Natural killer cell treated with Interleukin-12 subunit alpha and Interleukin-12 subunit beta and Interleukin-15 and Interleukin-18, amount 100 ng/mL, for 72 hours (primary cell): ENCODE measurements at places on chromosomes 5 and 9. TPM values are rescaled to one million over a fixed set of nuclear protein-coding genes. Genes with fewer than 3 reads are reported as not detected.

The PARP8 gene
- 58.2 TPM for total RNA-seq

The ARHGEF28 gene
- 0.17 TPM for total RNA-seq

The FOXE1 gene
- total RNA-seq, result not detected

The SLC46A2 gene
- not detected for total RNA-seq

The ELAVL2 gene
- total RNA-seq, result not detected

The CDKN2B gene
- total RNA-seq, result 1.6 TPM

The MARCHF6 gene
- total RNA-seq, result 120 TPM

The LVRN gene
- not detected for total RNA-seq

- no peaks in the 10 kb centered on the region for H3K27me3 ChIP-seq
- H3K4me3 ChIP-seq, result no peak overlapping the region
- no peak for DNase-seq
Measured at GRCh38 chr9:107894572-107895261, 405.1 kb upstream of the KLF4 start.

GRCh38 chr9:134925011-134925511, 7.3 kb upstream of the FCN1 start:
- H3K4me1 ChIP-seq, result no peaks in the 10 kb centered on the region
- H3K36me3 ChIP-seq, result no peaks in the 10 kb centered on the region
- no peak overlapping the region for H3K27ac ChIP-seq
- peaks cover 6% of the 10 kb centered on the region for H3K27me3 ChIP-seq

DNA sequence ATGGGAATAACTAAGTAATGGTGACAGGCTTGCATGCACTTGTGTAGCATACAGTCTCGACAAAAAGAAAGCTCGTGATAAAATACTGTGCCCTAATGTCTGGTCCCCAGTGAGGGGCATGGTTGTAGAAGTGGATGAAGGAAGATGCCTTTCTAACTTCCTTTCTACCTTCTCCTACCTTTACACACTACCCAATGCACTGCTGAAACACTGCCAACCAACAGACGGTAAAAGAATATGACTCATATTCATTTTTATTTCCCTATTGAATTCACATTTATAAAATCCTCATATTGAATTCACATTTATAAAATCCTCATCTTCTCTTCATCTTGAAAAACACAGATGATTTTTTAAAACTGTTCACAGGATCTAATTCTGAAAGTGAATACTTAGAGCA, 223.0 kb downstream of the PJA2 start:
- no peak overlapping the region for H3K27ac ChIP-seq
- H3K27me3 ChIP-seq, result no peaks in the 10 kb centered on the region
- no peaks in the 10 kb centered on the region for H3K36me3 ChIP-seq

GRCh38 chr5:125088522-125089105, 342.2 kb upstream of the ZNF608 start:
- no peaks in the 10 kb centered on the region for H3K27me3 ChIP-seq
- H3K27ac ChIP-seq, result no peak overlapping the region
- no peaks in the 10 kb centered on the region for H3K4me1 ChIP-seq
- peaks cover 5% of the 10 kb centered on the region for H3K36me3 ChIP-seq
- H3K4me3 ChIP-seq, result no peak overlapping the region

DNA sequence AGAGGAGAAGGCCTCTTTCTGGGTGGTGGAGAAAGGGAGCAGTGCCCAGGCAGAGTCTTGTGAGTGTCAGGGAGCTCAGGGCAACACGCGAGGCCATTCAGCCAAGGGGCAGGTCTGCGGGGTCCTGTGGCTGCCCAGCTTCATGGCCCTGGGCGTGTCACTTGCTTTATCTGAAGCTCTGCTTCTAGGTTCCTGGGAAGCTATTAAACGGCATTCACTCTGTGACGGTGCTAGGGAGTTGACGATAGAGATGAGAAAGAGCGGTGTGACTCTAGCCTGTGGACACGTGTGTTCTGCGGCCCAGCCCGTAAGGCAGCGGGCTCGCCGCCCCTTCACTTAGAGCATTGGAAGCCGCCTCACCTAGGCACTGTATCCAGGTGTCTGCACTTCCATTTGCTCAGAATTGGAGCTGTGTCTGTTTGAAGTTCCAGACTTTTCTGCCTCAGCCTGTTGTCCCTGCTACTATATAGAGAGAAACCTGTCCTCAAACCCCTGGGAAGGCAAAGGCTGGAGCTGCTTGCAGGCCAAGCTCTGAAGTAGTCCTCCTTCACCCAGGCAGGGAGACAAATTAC, 88.3 kb downstream of the PHF2 start:
- H3K27ac ChIP-seq, result no peak overlapping the region
- no peak overlapping the region for H3K4me3 ChIP-seq
- no peaks in the 10 kb centered on the region for H3K36me3 ChIP-seq
- H3K27me3 ChIP-seq, result no peaks in the 10 kb centered on the region
- DNase-seq, result no peak
- H3K4me1 ChIP-seq, result no peaks in the 10 kb centered on the region

- H3K27me3 ChIP-seq, result peaks cover 3% of the 10 kb centered on the region
- no peaks in the 10 kb centered on the region for H3K36me3 ChIP-seq
- H3K27ac ChIP-seq, result no peak overlapping the region
- peaks cover 5% of the 10 kb centered on the region for H3K4me1 ChIP-seq
Measured at GRCh38 chr9:134193912-134194535, 29.7 kb upstream of the RNU6ATAC start.

GRCh38 chr5:34669931-34670516, 13.9 kb downstream of the RAI14 start:
- no peak for DNase-seq
- no peaks in the 10 kb centered on the region for H3K4me1 ChIP-seq
- H3K4me3 ChIP-seq, result no peak overlapping the region
- no peaks in the 10 kb centered on the region for H3K27me3 ChIP-seq

DNA sequence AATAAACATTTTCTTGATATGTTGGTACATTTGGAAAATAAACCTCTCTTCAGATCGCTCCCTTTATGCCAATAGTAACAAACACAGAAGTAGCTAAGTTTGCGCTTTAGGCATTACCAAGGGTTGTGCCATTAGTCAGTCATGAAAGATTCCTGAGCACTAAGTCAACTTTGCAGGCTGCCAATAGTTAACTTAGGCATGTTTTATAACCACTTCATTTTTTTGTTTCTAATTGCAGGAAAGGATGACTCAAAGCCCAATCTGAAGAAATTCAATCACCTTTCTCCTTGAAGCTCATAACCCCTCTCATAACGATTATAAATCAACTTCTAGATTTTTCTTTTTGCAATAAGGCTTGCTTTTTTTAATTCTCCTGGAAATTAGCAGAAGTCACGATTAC, 517.0 kb downstream of the AGTPBP1 start:
- H3K4me1 ChIP-seq, result no peaks in the 10 kb centered on the region
- no peaks in the 10 kb centered on the region for H3K36me3 ChIP-seq
- H3K27me3 ChIP-seq, result peaks cover 20% of the 10 kb centered on the region
- DNase-seq, result no peak
- no peak overlapping the region for H3K27ac ChIP-seq

GRCh38 chr9:90167914-90168313, 474.7 kb downstream of the DIRAS2 start:
- H3K27ac ChIP-seq, result no peak overlapping the region
- no peak for DNase-seq
- peaks cover 5% of the 10 kb centered on the region for H3K36me3 ChIP-seq
- no peaks in the 10 kb centered on the region for H3K4me1 ChIP-seq
- no peak overlapping the region for H3K4me3 ChIP-seq

DNA sequence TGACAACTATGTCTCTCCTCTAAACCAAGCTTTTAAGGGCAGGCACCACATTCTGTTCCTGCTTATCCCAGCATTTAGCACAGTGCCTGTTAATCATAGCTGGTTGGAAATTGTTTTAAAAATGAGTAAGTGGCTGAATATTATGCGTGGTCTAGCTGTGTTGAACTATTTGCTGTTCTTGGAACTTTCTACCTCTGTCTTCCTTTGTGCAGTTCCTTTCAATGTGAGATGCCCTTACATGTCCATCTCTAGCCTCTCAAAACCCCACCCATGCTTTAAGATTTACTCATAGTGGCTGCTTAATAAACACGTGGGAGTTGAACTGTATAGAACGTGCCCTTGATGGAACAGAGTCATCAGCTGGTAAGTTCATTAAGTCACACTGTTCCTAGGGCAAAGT, 34.5 kb downstream of the C9orf57 start:
- H3K4me1 ChIP-seq, result no peaks in the 10 kb centered on the region
- no peak overlapping the region for H3K4me3 ChIP-seq
- no peak for DNase-seq
- no peaks in the 10 kb centered on the region for H3K27me3 ChIP-seq

DNA sequence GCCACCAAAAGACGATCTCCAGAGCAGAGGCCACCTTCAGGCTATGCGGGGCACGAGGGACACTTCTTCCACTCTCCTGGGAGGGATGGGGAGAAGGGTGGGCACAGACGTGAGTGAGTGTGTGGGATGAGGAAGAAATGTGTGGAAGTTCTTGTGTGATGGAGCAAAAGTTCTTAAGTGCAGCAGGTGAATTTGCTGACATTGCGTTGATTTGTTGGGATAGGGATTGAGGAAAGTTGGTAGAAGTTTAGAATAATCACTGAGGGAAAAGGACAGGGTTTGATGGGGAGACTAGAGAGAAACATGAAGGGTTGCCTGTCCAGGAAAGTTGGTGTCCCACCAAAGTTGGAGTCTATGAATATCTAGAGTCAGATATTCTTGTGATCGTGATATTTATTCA, 2.2 kb downstream of the AOPEP start:
- no peak overlapping the region for H3K27ac ChIP-seq
- peaks cover 8% of the 10 kb centered on the region for H3K4me1 ChIP-seq
- H3K4me3 ChIP-seq, result no peak overlapping the region

DNA sequence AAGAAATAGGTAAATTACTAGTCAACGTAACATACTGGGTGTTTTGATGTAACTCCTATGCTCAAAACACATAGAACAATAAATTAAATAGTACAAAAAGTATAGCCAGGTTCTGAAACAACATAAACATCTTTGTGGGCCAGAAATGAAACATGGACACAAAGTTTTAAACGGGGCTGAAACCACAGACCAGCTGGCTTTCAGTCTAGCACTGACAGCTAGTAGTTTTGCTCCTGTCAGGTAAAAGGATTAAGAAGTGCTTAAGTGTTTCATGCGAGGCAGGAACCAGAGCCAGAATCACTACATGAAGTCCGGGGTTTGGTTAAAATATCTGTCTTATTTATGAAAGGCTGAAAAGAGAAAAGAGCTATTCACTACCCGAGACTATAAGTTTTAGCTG, 19.5 kb downstream of the DCAF10 start:
- H3K27me3 ChIP-seq, result no peaks in the 10 kb centered on the region
- H3K4me3 ChIP-seq, result no peak overlapping the region
- DNase-seq, result no peak
- H3K27ac ChIP-seq, result no peak overlapping the region
- peaks cover under 1% of the 10 kb centered on the region for H3K4me1 ChIP-seq

GRCh38 chr5:56703952-56704351, 111.4 kb upstream of the MAP3K1 start:
- no peaks in the 10 kb centered on the region for H3K36me3 ChIP-seq
- H3K4me1 ChIP-seq, result no peaks in the 10 kb centered on the region
- peaks cover 59% of the 10 kb centered on the region for H3K27me3 ChIP-seq
- H3K4me3 ChIP-seq, result no peak overlapping the region

GRCh38 chr5:119746984-119747383, 117.6 kb downstream of the FAM170A start:
- no peak overlapping the region for H3K27ac ChIP-seq
- H3K4me1 ChIP-seq, result no peaks in the 10 kb centered on the region
- H3K27me3 ChIP-seq, result no peaks in the 10 kb centered on the region

GRCh38 chr5:135814316-135814715, 20.1 kb upstream of the SLC25A48 start:
- H3K4me1 ChIP-seq, result no peaks in the 10 kb centered on the region
- H3K4me3 ChIP-seq, result no peak overlapping the region
- DNase-seq, result no peak
- no peak overlapping the region for H3K27ac ChIP-seq
